ENCODE measurements at places on chromosomes 3 and 15.

DNA sequence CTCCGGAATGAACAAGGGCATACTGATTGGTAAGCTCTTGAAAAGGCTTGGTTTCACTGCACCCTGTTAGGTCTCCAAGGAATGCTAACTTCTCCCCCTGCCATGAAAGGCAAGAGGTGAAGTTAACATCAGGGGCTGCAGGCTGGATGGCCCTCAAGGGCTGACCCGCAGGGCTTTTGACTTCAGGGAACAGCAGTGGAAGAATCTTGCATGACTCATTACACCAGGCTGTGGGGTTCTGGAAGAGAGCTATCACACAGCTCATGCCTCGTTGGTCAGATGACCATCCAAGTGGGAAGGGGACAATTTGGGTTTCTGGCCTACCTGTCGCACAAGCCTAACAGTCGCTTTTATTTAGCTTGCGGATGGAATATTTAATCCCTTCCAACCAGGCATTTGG is 23.6 kb upstream of the ATG7 start:
- DNase-seq = no peak

- no peak for DNase-seq
Measured at GRCh38 chr3:140910860-140911259, 30.8 kb upstream of the SLC25A36 start.

DNA sequence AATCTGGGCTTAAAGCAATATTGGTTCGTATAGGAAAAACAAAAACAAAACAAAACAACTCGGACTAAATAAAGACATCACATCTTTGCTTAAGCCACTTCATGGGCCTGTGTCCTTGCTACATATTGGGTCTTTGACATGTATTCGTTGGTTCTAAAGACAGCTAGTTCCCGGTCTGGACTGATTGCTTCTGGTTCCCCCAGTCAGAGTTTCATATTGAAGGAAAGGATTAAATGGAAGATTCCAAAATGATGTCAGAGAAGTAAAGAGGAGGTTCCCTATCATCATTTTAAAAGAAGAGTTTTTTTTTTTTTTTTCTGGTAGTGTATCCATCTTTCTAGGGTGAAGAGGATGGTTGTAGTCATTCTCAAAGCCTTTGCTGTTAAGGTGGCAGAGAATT is 2.3 kb downstream of the OXSR1 start:
- DNase-seq = no peak

DNA sequence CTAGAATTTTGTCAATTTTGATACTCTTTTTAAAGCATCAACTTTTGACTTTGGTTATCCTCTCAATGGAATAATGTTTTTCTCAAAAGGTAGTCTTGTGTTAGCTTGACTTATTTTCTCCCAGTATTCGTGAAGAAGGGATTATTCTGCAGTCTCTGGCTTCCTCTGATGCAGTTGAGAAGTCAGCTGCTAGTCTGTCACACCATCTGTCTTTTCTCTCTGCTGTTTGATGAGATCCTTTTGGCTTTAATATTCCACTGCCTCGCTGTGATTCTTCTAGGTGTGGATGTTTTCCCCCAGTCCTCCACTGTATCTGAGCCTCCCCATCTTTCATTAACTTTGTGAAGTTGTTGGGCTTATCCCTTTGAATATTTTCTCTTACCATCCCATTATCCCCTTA is 141.0 kb downstream of the WDR72 start:
- DNase-seq = no peak

GRCh38 chr3:124517306-124517705 is 212.9 kb upstream of the UMPS start:
- DNase-seq = no peak

Data from astrocyte of the cerebellum (primary cell).